Activated CD8-positive, alpha-beta memory T cell treated with anti-CD3 and anti-CD28 coated beads, Interleukin-2, amount 10 ng/mL, durations not matched to agents 7 days and 5 days (primary cell): ENCODE measurements at places on chromosomes 1 and 21.

DNA sequence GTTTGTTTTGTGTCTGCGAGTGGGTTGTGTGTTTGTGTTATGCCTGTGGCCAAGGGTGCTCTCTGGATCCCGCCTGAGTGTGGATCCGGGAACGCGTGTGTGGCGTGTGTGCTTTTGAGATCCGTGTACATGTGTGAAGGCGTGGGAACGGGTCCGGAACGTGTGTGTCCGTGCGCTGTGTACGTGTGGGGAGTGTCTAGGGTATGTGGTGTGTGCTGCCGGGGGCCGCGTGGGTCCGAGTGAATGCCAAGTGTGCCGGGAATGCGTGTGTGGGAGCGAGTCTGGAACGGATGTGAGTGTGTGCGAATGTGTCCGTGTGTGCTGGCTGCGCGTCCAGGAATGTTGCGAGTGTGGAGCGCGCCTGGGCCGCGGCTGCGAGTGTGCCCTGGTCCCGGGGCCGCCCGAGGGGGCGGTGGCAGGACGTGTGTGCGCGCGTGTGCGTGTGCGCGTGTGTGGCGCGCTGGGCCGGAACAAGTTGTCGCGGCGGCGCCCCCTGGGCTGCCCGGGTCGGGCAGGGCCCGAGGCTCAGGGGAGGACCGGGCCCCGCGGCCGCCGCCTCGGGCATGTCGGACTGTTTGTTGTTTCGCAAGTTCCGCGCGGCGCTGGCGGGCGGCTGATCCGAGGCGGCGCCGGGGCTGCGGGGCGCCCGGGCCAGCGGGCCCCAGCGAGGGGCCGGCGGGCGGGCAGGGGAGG is 953 bp downstream of the PTPRU start:
- DNase-seq = no peak

DNA sequence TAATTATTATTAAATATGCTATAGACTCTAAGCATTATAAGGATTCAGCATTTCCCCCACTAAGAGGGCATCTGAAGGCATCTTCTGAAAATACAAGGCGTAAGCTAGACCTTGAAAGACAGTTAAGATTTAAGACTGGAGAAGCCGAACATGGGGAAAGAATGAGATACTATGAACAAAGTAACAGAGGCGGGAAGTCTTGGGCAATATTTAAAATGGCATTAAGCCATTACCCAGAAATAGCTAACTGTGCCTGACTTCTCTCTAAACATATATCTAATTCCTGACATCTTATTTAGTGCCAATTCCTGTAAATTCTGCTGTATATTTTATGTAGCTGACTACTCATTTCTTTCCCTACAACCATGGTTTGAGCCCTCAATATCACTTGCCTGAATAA is 20.9 kb downstream of the DPH5 start:
- no peak for DNase-seq

GRCh38 chr1:6923955-6924881 is 139.0 kb downstream of the CAMTA1 start:
- no peak for DNase-seq

DNA sequence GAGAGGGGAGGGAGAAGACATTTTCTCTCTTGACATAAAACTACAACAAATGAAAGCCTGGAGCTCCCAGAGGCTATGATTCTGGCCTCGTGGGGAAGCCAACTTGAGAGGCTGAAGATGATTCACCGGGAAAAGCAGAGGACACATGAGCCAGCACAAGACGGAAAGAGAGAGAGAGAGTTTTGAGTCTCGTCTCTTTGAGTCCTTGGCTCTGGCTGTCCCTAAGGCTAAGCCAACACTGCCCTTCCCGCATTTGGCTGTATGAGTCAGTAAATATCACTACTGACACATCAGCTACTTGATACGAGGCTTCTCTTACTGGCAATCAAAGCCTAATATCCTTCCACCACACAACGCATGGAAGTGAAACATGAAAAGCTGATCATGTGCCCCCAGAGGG is 95.5 kb downstream of the GRIK3 start:
- no peak for DNase-seq

DNA sequence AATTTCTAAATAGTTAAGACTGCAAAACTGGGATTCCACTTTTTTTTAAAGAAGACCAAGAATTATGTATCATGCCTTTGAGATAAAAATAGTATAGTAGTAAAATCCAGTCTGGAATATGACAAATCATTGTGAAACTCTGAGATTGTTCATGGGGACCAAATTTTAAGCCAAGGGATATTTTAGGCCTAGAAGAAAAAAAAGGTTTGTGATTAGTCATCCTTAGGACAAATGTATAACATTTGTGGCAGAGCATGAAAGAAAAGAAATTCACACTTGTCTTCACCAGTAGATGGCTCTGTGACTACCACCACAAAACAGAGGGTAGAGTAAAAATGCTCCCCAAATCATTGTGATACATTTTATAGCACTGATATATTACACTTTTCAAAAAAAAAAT is 226.1 kb downstream of the KCTD3 start:
- DNase-seq = no peak

DNA sequence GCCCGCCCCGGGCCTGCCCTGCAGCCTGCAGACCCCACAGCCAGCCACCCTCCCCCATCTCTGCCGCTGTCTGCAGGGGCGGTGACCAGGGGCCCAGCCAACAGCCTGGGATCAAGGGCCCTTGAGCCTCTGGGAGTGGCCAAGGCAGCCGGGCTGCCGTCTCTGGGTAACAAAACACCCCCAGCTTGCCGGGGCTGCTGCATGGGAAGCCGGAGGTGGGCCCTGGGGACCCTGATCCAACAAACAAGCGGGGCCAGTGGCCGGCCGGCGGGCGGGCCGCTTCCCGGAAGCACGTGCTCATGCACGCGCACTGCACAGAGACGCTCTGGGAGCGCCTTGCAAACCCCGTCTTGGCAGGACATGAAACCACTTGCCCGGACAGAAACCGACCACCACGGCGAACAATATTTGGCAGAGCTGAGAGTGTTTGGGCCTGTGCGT is 13.2 kb downstream of the MEGF6 start:
- DNase-seq = no peak

DNA sequence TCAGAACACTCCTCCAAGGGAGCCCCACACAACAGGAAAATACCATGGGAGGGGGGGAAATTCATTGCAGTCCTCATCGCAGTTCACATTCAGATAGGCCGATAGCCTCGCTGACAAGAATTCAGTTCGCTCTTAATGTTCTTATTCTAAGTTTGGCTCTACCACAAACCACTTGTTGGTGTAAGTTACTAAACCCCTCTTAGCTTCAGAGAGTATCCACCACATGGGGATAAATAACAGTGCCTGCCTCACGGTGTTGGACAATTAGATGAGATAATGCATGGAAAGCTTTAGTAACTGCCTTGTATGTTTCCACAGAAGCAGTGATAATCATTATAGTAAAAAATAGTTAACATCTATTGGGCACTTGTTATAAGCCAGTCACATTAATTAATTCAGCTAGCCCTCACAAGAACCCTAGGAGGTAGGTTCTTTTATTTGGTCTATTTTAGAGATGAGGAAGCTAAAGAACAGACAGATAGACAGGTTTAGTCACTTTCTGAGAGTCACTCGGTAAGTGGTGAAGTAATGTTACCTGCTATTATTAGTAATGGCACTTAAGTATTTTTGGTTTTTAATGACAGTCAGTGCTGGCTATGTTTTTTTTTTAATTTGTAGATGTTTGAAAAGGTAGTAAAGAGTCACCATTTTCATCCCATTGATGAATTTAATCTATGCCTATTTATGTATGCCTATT is 10.1 kb downstream of the VAV3 start:
- no peak for DNase-seq

DNA sequence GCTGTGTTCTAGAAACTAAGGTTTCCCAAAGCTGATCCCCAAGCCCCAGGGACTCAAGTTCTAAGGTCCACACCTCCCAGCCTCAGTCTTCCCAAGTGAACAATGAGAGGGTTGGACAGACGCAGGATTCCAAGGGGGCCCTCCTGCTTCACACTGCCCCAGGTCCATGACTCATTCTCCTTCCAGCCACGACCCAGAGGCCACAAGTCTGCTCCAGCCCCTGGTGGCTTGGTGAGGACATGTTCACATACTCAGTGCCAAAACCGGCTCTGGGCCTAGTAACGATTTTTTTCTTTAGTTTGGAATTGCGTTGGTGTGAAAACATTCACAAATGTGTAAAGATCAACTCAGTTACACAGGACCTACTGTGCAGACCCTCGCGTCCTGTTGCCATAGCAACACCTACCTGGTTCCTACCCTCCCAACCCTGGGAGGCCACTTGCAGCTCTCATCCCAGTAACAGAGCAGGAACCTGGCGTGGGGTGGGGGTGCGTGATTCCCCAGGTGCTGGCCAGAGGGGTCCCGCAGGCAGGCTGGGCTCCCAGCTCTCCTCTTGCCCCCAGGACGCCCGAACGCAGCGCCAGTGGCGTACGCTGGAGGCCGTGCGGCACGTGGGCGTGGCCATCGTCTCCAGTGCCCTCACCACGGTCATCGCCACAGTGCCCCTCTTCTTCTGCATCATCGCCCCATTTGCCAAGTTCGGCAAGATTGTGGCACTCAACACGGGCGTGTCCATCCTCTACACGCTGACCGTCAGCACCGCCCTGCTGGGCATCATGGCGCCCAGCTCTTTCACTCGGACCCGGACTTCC is 57.0 kb downstream of the DISP3 start:
- no peak for DNase-seq

GRCh38 chr1:209627732-209628196 is 24.5 kb downstream of the LAMB3 start:
- peak; percentile 84 for DNase-seq

- DNase-seq = no peak
Observed at GRCh38 chr1:115672224-115673009, 30.6 kb downstream of the VANGL1 start.
